ENCODE measurements at places on chromosomes 4 and X.

DNA sequence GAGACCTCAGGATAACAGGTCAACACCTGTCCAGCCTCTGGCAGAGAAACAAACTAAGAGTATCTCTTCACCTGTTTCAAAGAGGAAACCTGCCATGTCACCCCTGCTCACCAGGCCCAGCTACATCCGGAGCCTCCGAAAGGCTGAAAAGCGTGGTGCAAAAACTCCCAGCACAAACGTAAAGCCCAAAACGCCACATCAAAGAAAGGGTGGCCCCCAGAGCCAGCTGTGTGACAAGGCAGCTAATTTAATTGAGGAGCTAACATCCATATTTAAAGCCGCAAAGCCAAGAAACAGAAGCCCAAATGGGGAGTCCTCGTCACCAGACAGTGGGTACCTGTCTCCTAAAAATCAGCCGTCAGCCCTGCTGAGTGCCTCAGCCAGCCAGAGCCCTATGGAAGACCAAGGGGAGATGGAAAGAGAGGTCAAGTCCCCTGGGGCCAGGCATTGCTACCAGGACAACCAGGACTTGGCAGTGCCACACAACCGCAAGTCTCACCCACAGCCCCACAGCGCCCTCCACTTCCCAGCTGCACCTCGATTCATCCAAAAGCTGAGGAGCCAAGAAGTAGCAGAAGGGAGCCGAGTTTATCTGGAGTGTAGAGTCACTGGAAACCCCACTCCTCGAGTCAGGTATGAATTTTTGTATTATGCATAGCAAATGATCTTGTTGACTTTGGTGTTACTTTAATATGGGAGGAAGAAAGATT lies 15.1 kb downstream of the PALLD start:
- no peak for DNase-seq

DNA sequence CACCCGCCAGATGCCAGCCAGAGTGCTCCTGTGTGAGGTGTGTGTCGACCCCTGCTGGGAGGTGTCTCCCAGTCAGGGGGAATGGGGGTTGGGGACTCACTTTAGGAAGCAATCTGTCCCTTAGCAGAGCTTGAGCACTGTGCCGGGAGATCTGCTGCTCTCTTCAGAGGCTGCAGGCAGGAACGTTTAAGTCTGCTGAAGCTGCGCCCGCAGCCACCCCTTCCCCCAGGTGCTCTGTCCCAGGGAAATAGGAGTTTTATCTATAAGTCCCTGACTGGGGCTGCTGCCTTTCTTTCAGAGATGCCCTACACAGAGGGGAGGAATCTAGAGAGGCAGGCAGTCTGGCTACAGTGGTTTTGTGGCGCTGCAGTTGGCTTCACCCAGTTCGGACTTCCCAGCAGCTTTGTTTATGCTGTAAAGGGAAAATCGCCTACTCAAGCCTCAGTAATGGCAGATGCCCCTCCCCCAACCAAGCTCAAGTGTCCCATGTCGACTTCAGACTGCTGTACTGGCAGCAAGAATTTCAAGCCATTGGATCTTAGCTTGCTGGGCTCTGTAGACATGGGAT lies 80.8 kb downstream of the CCSER1 start:
- no peak for DNase-seq

- DNase-seq: no peak
Measured at GRCh38 chrX:4320436-4320947, 607.0 kb upstream of the PRKX start.

DNA sequence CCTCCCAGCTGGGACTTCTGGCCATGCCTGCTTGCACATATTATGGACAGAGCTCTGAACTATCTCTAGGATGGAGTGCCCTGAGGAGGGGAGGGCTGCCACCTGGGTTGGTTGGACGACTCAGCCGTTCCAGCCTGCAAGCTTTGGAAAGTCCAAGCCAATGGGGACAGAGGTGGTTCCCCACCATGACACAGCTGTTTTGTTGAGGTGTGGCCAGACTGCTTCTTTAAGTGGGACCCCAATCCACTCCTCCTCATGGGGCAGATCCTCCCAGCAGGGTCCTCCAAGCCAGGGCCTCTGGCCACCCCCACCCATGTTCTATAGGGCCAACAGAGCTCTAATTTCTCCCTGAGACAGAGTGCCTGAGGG lies 22.7 kb downstream of the F8A3 start:
- DNase-seq: no peak

GRCh38 chr4:163132469-163133218 lies 34.0 kb downstream of the NAF1 start:
- no peak for DNase-seq

- no peak for DNase-seq
Measured at GRCh38 chr4:74950200-74950599, 17.3 kb downstream of the PARM1 start.

GRCh38 chr4:147034372-147034771 lies 88.7 kb upstream of the TTC29 start:
- peak; percentile 43 for DNase-seq

GRCh38 chr4:104128031-104128849 lies 366.5 kb downstream of the CXXC4 start:
- DNase-seq: no peak

- DNase-seq: peak; percentile 47
Measured at GRCh38 chr4:124173912-124174311, 538.6 kb downstream of the ANKRD50 start.

DNA sequence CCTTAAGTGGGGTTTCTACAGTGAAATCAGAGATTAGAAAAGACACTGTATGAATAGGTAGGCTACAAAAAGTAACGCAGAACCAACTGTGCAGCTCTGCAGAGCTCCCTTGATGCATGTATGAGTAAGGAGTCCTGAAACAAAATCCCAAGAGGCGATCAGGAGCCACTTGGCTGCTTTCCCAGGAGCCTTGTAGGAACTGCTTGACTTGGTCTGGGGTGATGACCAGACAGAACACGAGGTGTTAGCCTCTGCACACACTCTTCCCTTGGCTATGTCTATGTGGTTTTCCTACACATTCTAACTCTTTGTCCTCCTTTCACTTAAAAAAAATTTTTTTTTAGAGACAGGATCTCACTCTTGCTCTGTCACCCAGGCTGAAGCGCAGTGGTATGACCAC lies 22.8 kb upstream of the AP1S2 start:
- DNase-seq: peak; percentile 83

GRCh38 chr4:118774321-118774720 lies 61.6 kb downstream of the SEC24D start:
- DNase-seq: no peak

Measured in fibroblast of mammary gland (primary cell).